ENCODE measurements at places on chromosomes 2 and 18. TPM values are rescaled to one million over a fixed set of nuclear protein-coding genes. Genes with fewer than 3 reads are reported as not detected.
A peak's percentile ranks its signal among the peaks of the same experiment; 100 is the strongest.

The SERPINB12 gene
- total RNA-seq = not detected

GRCh38 chr2:219513787-219514186, 495 bp upstream of the ASIC4 start:
- no peak overlapping the region for H3K4me3 ChIP-seq
- no peaks in the 10 kb centered on the region for H3K36me3 ChIP-seq
- no peaks in the 10 kb centered on the region for H3K27me3 ChIP-seq
- no peak for DNase-seq

The DSEL gene
- 2.9 TPM for total RNA-seq

GRCh38 chr18:1840878-1841277, 730.4 kb downstream of the METTL4 start:
- H3K4me3 ChIP-seq = no peak overlapping the region
- H3K4me1 ChIP-seq = no peaks in the 10 kb centered on the region
- H3K27ac ChIP-seq = no peak overlapping the region
- H3K27me3 ChIP-seq = no peaks in the 10 kb centered on the region
- DNase-seq = no peak
- H3K36me3 ChIP-seq = no peaks in the 10 kb centered on the region

DNA sequence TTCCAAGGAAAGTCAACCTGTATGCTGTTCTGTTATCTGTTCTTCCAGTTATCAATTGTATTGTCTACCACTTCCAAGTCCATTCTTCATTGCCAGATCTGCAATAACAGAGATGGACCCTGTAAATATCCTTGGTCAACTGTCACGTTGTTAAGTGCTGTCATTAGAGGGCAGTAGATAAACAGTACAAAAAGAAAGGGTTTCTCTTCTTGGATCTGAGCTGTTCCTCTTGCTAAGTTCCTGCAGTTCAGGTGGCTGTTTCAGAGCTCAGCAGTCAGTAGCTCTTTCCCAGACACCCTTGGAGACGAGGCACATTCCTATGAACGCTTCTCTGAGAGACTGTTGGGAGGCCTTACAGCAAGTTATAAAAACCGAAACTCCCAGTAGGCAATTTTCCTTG, 957.1 kb upstream of the CHAC2 start:
- H3K27ac ChIP-seq = no peak overlapping the region
- H3K4me3 ChIP-seq = no peak overlapping the region
- H3K27me3 ChIP-seq = no peaks in the 10 kb centered on the region
- H3K4me1 ChIP-seq = no peaks in the 10 kb centered on the region
- no peak for DNase-seq
- no peaks in the 10 kb centered on the region for H3K36me3 ChIP-seq

- no peak overlapping the region for H3K27ac ChIP-seq
- no peak overlapping the region for H3K4me3 ChIP-seq
- H3K36me3 ChIP-seq = no peaks in the 10 kb centered on the region
- no peaks in the 10 kb centered on the region for H3K4me1 ChIP-seq
- no peak for DNase-seq
Observed at GRCh38 chr2:2528846-2529245, 197.8 kb upstream of the MYT1L start.

GRCh38 chr18:66495844-66496243, 108.0 kb downstream of the CDH19 start:
- no peak overlapping the region for H3K4me3 ChIP-seq
- H3K27me3 ChIP-seq = no peaks in the 10 kb centered on the region
- no peak overlapping the region for H3K27ac ChIP-seq
- H3K36me3 ChIP-seq = no peaks in the 10 kb centered on the region

DNA sequence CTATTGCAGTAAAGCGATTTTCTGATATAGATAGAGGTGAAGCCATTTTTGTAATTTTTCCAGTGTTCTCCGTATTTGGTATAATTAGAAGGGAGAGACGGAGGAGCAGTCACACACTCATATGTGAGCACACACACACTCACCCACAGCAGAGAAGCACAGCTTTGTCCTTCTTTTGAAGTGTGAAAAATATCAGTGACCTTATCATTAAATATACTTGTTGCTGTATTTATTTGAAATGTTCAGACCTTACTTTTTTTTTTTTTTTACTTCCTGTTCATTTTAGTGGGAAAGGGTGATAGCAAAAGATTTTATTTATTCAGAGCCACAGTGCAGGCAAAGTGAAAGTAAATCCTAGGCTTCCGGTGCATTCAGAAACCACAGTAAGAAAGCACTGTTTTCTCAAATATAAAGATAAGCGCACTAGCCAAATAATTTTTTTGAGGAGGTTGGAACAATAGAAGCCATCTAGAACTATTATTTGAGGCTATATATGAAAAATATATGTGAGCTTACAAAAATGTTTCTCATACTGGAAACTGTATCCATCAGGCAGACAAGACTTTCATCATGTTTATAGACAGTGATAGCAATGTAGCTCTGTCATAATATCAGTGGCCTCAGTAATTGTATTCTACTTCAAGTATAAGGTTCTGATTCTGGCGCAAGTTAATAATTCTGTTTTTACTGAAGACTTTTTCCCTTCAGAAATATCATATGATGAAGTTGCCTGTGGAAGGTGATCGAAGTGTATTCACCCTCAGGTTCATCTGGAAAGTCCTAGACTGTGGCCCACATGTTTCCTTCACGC, 37.2 kb downstream of the TSHZ1 start:
- H3K27me3 ChIP-seq = no peaks in the 10 kb centered on the region
- H3K36me3 ChIP-seq = no peaks in the 10 kb centered on the region
- no peak overlapping the region for H3K27ac ChIP-seq
- H3K4me1 ChIP-seq = peaks cover 6% of the 10 kb centered on the region

The UCN gene
- 1.0 TPM for total RNA-seq

- no peaks in the 10 kb centered on the region for H3K36me3 ChIP-seq
- no peak overlapping the region for H3K27ac ChIP-seq
Observed at GRCh38 chr2:64781711-64782390, 128.1 kb upstream of the SERTAD2 start.

The ANO7 gene
- 1.8 TPM for total RNA-seq

DNA sequence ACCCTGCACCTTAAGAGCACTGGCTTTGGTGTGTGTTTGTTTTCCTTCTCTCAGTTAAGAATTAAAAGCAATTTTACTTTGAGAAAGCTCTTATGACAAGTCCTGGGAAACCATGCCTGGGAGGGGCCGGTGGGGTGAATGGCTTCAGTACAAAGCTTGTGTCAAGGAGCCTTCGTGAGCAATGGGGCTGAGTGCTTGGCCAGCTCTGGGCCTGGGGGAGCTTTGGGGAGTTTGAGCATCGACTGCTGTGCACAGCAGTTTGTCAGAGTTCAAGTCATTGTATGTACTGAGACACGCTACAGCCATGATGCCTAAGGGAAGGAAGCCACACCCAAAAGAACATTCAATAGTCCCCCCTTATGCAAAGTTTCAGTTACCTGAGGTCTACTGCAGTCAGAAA, 75.8 kb downstream of the ARHGEF4 start:
- no peaks in the 10 kb centered on the region for H3K36me3 ChIP-seq
- DNase-seq = no peak
- H3K27me3 ChIP-seq = no peaks in the 10 kb centered on the region
- H3K4me3 ChIP-seq = no peak overlapping the region
- H3K27ac ChIP-seq = no peak overlapping the region

DNA sequence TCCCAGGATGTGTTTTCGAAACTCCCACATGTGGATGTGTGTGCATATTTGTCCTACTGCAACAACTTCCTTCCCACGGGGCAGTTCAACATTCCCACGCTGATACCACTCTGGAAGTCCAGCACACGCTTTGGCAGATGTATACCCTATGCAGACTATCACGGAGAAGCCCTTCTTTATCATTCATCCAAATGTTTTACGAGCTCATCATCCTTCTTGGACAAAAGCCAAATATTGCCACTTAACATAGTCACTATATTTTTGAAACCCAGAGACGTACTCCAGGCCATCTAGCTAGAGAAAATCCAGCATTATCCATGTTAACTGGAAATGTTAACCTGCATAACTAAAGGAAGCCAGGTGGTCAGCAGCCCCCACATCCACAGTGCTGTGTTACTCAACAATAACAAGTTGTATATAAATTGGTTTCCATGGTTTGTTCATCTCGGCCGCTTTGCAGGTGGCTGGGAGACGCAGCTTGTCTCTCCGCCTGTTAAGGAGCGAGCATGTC, 131.5 kb downstream of the ZNF532 start:
- no peak overlapping the region for H3K27ac ChIP-seq
- no peak overlapping the region for H3K4me3 ChIP-seq
- peaks cover 5% of the 10 kb centered on the region for H3K4me1 ChIP-seq
- H3K27me3 ChIP-seq = no peaks in the 10 kb centered on the region
- DNase-seq = no peak
- H3K36me3 ChIP-seq = no peaks in the 10 kb centered on the region

The COL4A4 gene
- 3.1 TPM for total RNA-seq

The CDH7 gene
- total RNA-seq = not detected

DNA sequence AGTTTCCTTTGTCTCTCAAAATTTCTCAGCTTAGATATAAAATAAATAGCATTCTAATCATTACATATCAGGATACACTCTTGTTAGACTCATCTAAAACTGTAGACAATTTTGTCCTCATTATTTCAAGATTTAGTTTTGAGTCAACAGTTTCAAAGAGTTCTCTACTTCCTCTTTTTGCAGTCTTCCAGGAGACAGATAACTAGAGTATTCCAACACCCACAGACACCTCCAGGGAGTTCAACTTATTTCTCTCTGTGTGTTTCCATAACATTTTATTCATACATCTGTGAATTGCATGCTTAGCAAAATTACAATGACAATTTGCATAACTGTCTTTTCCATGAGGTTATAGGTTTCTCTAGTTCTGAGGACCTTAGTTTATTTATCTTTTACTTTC, 166.6 kb upstream of the HNMT start:
- H3K4me3 ChIP-seq = no peak overlapping the region
- no peaks in the 10 kb centered on the region for H3K36me3 ChIP-seq
- H3K4me1 ChIP-seq = no peaks in the 10 kb centered on the region
- no peaks in the 10 kb centered on the region for H3K27me3 ChIP-seq

GRCh38 chr2:130372833-130373807, 17.3 kb downstream of the PTPN18 start:
- H3K27ac ChIP-seq = peak overlapping the region; percentile 90
- peak overlapping the region; percentile 84 for H3K4me3 ChIP-seq
- H3K36me3 ChIP-seq = no peaks in the 10 kb centered on the region
- H3K27me3 ChIP-seq = no peaks in the 10 kb centered on the region
- H3K4me1 ChIP-seq = peaks cover 11% of the 10 kb centered on the region
- DNase-seq = no peak

GRCh38 chr2:132969371-132969985, 299.5 kb upstream of the LYPD1 start:
- no peak overlapping the region for H3K4me3 ChIP-seq
- DNase-seq = no peak
- H3K4me1 ChIP-seq = no peaks in the 10 kb centered on the region
- no peaks in the 10 kb centered on the region for H3K36me3 ChIP-seq

The ANKRD44 gene
- total RNA-seq = 7.3 TPM

DNA sequence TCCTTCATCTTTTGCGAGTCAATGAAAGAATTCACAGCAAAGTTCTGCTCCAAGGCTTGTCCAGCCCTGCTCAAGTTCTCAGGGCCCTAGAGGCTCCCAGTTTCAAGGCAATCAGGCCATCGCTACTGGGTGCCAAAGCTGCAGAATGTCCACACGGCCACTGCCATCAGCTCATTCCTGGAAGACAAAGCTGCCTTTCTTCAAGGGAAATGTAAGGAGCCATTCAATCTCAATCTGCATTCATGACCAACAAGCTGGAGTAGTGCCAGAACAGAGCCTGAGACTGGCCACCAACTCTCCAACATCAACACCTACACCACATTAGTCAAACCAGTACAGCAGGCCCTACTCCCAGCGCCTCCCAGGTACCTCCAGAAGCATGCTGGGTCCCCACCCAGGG, 202.2 kb downstream of the TCF4 start:
- no peaks in the 10 kb centered on the region for H3K27me3 ChIP-seq
- no peak for DNase-seq
- H3K36me3 ChIP-seq = no peaks in the 10 kb centered on the region
- peaks cover 12% of the 10 kb centered on the region for H3K4me1 ChIP-seq
- H3K27ac ChIP-seq = no peak overlapping the region
- no peak overlapping the region for H3K4me3 ChIP-seq

The ACOXL gene
- total RNA-seq = 0.31 TPM

- no peaks in the 10 kb centered on the region for H3K4me1 ChIP-seq
- H3K27me3 ChIP-seq = no peaks in the 10 kb centered on the region
- no peak for DNase-seq
- H3K27ac ChIP-seq = no peak overlapping the region
Observed at GRCh38 chr2:12507295-12507694, 209.4 kb upstream of the TRIB2 start.

DNA sequence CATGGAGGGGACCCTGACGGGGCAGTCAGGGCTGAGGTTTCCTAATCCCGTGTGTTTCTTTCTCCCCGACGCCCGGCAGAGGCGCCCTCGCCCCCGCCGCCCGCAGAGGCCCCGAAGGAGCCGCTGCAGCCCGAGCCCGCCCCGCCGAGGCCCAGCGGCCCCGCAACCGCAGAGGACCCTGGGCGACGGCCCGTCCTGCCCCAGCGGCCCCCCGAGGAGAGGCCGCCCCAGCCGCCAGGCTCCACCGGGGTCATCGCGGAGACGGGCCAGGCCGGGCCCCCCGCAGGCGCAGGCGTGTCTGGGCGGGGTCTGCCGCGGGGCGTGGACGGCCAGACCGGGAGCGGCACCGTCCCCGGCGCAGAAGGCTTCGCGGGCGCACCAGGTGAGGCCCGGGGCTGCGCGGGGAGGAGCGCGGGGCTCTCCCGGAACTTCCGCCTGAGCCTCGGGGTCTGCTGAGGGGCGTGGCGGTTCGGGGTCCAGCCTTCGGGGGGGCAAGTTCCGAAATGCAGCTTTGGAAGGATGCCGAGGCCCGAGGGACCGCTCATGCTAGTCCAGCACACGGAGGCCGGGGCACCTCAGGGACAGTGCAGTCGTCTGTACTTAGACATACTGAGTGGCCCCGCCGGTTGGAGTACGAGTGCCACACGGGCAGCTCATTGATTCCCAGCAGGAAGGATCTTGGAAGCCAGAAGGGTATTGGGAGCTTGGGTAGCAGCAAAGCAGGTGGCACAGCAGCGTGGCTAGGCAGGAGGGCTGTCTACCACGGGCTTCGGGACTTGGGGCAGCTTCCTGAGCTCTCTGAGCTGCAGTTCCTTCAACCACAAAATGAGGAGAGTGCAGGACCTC, 60.1 kb downstream of the EMILIN2 start:
- no peaks in the 10 kb centered on the region for H3K4me1 ChIP-seq
- no peak for DNase-seq
- H3K4me3 ChIP-seq = peak overlapping the region; percentile 57
- no peak overlapping the region for H3K27ac ChIP-seq
- H3K36me3 ChIP-seq = no peaks in the 10 kb centered on the region

The EXOC6B gene
- 11.3 TPM for total RNA-seq
